ENCODE measurements at places on chromosomes 7 and 10. TPM values are rescaled to one million over a fixed set of nuclear protein-coding genes. Genes with fewer than 3 reads are reported as not detected.
A peak's percentile ranks its signal among the peaks of the same experiment; 100 is the strongest.

GRCh38 chr10:10014846-10015245 lies 1002.8 kb upstream of the CELF2 start:
- no peak for DNase-seq
- no peaks in the 10 kb centered on the region for H3K27me3 ChIP-seq
- no peak overlapping the region for H3K4me3 ChIP-seq
- H3K27ac ChIP-seq = no peak overlapping the region

TMEM60 gene
- 23.7 TPM for total RNA-seq

TMEM176A gene
- 0.74 TPM for total RNA-seq

NPTX2 gene
- 17.0 TPM for total RNA-seq

DNA sequence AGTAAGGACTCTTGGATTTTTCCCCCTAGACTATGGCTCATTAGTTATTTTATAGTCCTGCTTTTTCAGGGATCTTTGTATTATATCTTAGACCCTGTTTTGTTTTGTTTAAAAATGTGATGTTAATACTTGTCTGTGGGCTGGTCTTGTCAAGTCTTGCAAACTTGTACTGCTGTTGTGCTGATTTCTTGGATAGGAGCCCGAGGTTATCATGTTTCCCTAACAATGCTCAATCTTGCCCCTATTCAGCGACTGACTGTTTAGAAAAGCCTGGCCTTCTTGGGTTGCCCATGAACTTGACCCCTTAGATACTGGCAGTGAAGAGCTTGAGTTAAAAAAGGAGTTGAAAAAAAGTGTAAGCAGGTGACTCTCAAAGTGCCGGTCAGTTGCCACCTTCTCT lies 115.7 kb downstream of the KIAA1217 start:
- peaks cover 8% of the 10 kb centered on the region for H3K4me1 ChIP-seq
- no peak for DNase-seq
- H3K27me3 ChIP-seq = no peaks in the 10 kb centered on the region
- no peak overlapping the region for H3K4me3 ChIP-seq

DNA sequence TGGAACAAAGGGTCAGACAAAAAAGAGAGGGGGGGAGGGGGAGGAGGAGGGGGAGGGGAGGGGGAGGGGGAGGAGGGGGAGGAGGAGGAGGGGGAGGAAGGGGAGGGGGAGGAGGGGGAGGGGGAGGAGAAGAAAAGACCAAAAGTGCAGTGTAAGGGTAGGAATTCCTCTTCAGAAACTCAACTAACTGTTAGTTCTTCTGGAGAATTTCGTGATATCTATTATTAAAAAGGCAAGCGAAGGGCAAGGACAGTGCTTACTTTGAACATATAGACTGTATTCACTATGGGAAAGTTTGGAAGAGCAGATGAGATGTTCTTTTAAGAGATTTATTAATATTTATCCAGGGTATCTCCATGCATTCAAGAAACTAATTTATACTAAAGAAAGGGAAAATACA lies 258.1 kb downstream of the CACNA2D1 start:
- DNase-seq = no peak
- no peak overlapping the region for H3K27ac ChIP-seq
- H3K4me1 ChIP-seq = peaks cover 26% of the 10 kb centered on the region
- no peaks in the 10 kb centered on the region for H3K27me3 ChIP-seq

- no peaks in the 10 kb centered on the region for H3K27me3 ChIP-seq
- no peak overlapping the region for H3K27ac ChIP-seq
- no peaks in the 10 kb centered on the region for H3K4me1 ChIP-seq
- no peak overlapping the region for H3K4me3 ChIP-seq
Measured at GRCh38 chr7:16944936-16945335, 63.2 kb upstream of the AGR3 start.

GRCh38 chr7:147492606-147493005 lies 1098.0 kb upstream of the C7orf33 start:
- no peaks in the 10 kb centered on the region for H3K27me3 ChIP-seq
- DNase-seq = no peak
- H3K4me3 ChIP-seq = no peak overlapping the region

OR2A5 gene
- total RNA-seq = not detected

DNA sequence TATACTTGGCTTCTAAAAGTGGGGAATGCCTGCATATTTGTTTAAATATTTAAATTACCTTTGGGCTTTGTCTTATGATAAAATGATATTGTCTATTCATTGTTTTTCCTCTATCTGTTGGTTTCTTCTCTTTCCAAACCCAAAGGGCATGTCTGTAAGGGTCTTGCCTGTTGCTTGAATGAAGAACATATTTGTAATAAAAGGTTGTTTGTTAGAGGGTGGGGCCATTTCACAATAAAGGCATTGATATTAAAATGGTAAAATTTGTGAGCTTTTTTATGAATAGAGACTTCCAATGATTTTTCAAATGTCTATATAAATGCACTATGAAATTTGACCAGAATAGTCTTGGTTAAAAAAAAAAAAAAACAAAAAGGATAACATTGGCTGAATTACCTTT lies 105.2 kb downstream of the DKK1 start:
- no peak overlapping the region for H3K4me3 ChIP-seq
- H3K4me1 ChIP-seq = no peaks in the 10 kb centered on the region
- H3K27ac ChIP-seq = no peak overlapping the region
- no peak for DNase-seq

LBX1 gene
- not detected for total RNA-seq

FAM237B gene
- not detected for total RNA-seq

GRCh38 chr10:16847644-16848043 lies 30.4 kb upstream of the RSU1 start:
- no peak overlapping the region for H3K4me3 ChIP-seq
- no peak for DNase-seq
- H3K27ac ChIP-seq = no peak overlapping the region
- no peaks in the 10 kb centered on the region for H3K27me3 ChIP-seq
- no peaks in the 10 kb centered on the region for H3K36me3 ChIP-seq

AKR1C3 gene
- 9.0 TPM for total RNA-seq

DNA sequence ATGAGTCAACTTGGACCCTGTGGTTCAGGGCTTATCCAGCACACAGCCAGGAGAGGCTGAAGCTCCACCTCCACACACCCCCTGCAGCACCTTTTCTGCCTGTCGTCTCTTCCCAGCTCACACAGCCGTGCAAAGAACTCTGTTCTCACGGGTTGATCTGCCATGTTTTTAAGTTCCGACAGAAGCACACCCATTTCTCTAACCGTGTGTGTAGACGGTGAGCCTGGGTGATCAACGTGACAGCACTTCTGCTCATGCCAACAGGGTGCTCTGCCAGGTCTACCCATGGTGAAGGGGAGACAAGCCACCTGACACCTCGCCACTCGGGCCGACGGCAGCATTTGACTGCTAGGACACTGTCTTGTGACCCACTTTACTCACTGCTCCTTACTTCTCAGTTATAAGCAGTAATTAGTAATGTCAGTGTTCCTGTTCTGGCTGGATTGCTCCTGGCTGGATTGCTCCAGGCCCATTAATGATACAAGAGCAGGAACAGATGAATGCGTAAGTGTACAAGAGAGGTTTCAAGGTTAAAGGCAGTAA lies 90.5 kb downstream of the RNF216 start:
- H3K4me1 ChIP-seq = peaks cover 14% of the 10 kb centered on the region
- H3K4me3 ChIP-seq = no peak overlapping the region
- H3K27me3 ChIP-seq = no peaks in the 10 kb centered on the region
- peak overlapping the region; percentile 59 for H3K27ac ChIP-seq
- no peak for DNase-seq

DNA sequence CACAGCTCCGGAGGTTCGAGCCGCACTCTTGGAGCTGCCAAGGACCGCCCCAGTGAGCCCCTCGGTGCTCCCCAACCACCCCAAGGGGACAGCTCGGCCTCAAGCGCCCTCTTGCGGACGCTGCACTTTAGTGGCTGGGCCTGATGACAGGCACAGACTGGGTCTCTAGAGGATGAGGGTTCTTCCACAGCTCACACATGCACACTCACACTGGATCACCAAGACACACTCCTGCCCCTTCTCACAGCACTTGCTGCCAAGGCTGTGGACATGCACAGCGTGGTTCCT lies 2.1 kb downstream of the RET start:
- peak; percentile 88 for DNase-seq
- 0 out of 2 replicates have a peak overlapping the region, but pooled peaks have one; percentile 73 for H3K4me3 ChIP-seq

DNA sequence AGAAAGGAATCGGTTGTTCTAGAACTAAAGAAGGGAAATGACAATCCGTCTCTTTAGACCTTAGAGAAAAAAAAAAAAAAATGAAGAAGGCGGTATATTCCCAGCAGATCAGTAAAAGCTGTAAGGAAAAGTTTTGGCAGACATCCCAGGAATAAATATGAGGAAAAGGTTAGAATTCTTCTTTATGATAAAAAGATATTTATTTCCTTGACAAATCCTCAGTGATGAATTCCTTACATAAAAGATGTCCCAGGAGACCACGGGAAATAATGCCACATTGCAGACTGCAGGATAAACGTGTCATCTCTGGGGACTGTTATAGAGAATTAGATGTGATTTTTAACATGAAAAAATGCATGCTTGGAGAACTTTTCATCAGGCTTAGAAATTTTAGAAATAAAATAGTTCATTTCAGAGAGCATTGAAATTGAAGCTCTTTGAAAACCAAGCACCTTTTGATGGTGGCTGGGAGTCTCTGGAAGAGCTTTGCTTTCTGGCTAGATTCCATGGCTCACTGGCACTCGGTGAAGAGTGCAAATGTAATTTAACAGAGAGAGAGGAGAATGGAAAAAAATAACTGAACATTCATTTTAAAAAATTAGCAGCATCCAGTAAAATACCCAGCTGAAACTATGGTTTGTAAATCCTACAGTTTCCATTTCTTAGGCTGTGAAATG lies 98.2 kb downstream of the PRPF18 start:
- H3K27me3 ChIP-seq = no peaks in the 10 kb centered on the region
- peak overlapping the region; percentile 79 for H3K27ac ChIP-seq
- H3K36me3 ChIP-seq = peaks cover 4% of the 10 kb centered on the region
- H3K4me1 ChIP-seq = peaks cover 4% of the 10 kb centered on the region
- no peak overlapping the region for H3K4me3 ChIP-seq

- peaks cover 45% of the 10 kb centered on the region for H3K36me3 ChIP-seq
- no peaks in the 10 kb centered on the region for H3K27me3 ChIP-seq
- DNase-seq = no peak
- H3K4me1 ChIP-seq = no peaks in the 10 kb centered on the region
Measured at GRCh38 chr7:102208826-102209225, 77.8 kb upstream of the SH2B2 start.

AKR1D1 gene
- total RNA-seq = 0.14 TPM

GRCh38 chr10:34288634-34289033 lies 526.5 kb downstream of the PARD3 start:
- no peak overlapping the region for H3K27ac ChIP-seq
- no peaks in the 10 kb centered on the region for H3K27me3 ChIP-seq
- no peaks in the 10 kb centered on the region for H3K36me3 ChIP-seq
- H3K4me1 ChIP-seq = peaks cover 24% of the 10 kb centered on the region
- no peak overlapping the region for H3K4me3 ChIP-seq

UCN3 gene
- not detected for total RNA-seq

- H3K27me3 ChIP-seq = no peaks in the 10 kb centered on the region
- no peak overlapping the region for H3K4me3 ChIP-seq
- no peak overlapping the region for H3K27ac ChIP-seq
- H3K4me1 ChIP-seq = peaks cover 31% of the 10 kb centered on the region
- DNase-seq = no peak
Measured at GRCh38 chr7:133863362-133864061, 263.6 kb upstream of the LRGUK start.

DNA sequence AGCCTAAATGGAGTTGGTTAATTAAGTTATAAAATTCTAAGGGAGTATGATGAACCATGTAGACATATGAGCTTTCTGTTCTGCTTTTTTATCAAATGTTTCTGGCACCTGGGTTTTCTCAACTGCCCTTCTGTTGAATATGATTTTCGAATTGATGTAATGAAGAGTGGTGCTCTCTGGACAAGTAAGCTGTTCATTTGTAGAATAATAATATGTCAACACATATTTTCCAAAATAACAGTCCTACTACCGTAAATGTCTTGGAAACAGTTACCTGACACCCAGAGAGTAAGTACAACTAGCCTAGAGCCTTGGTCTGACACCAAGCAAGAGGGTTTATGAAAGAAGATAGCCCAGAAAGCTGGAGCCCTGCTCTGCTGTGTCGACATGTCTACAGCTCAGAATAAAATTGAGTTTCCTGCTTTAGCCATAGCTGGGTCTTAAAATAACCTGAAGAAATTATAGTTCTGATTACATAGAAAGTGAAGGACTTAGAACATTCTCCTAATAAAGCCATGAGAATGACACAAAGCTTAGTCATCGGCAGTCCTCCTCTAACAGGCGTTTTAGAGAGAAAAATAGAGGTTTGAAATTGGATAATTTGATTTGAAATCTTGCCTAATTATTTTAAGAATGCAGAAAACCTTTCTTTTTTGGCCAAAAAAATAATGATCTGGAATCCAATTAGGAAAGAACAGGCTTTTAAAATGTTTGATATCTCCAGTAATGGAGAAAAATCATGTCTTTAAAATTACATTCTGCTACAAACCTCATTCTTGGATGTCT lies 25.1 kb downstream of the HDAC9 start:
- no peak overlapping the region for H3K27ac ChIP-seq
- DNase-seq = no peak
- no peak overlapping the region for H3K4me3 ChIP-seq
- H3K36me3 ChIP-seq = no peaks in the 10 kb centered on the region
- H3K27me3 ChIP-seq = no peaks in the 10 kb centered on the region

IRF5 gene
- total RNA-seq = 0.71 TPM

ENO4 gene
- total RNA-seq = 1.1 TPM

DNA sequence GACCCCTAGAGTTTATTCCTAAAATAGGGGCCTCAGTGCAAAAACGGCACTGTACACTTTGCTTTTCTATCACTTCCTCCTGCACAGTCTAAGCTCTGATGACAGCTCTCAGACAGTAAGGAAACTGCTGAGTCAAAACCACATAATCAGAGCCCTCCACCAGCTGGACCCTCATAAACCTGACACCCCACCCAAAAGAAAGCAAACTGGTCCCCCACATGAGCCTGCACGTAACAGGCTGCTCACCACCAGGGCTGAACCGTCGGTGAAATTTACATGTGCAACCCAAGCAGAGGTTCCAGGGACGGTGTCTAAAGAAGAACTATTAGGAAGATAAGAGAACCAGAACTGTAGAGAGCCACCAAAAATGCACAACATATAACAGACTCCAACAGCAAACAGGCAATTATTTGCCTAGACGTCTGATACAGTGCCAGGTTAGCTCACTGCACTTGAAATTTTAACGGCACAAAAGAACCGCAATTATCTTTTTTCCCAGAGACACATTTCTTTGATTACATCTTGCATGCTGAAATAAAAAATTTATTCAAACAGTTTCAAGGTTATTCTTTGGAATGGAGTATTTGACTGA lies 19.6 kb downstream of the SGMS1 start:
- no peaks in the 10 kb centered on the region for H3K27me3 ChIP-seq
- no peak for DNase-seq
- H3K4me1 ChIP-seq = peaks cover 38% of the 10 kb centered on the region

GRCh38 chr7:79452032-79452494 lies 1.4 kb downstream of the MAGI2 start:
- no peak overlapping the region for H3K27ac ChIP-seq
- peaks cover 75% of the 10 kb centered on the region for H3K27me3 ChIP-seq
- peak overlapping the region; percentile 94 for H3K4me3 ChIP-seq

DNA sequence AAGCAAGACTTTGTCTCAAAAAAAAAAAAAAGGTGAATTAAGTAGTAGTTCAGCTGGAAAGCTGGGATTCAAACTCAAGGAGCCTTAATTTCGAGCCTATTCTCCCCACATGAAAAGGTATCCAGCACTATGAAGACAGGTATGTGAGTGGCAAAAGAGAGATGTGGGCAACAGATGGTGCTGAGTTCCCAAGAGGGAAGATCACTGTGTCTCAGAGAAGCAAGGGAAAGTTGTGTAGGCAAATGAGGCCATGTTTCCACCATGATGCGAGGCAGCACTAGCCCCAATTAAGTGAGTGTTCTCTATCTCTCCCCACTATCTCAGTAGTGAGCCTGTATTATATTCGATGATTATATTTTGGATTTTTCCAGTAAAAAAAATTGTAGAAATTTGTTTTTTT lies 19.8 kb upstream of the ST7 start:
- DNase-seq = no peak
- no peaks in the 10 kb centered on the region for H3K36me3 ChIP-seq
- H3K27ac ChIP-seq = no peak overlapping the region
- H3K4me1 ChIP-seq = peaks cover 9% of the 10 kb centered on the region
- peaks cover 7% of the 10 kb centered on the region for H3K27me3 ChIP-seq
- H3K4me3 ChIP-seq = no peak overlapping the region
